GM12864 (cell line): ENCODE measurements at places on chromosomes 6 and 20.

GRCh38 chr6:38320843-38321242 lies 318.9 kb downstream of the BTBD9 start:
- peak; percentile 79 for DNase-seq

- DNase-seq, result no peak
Observed at GRCh38 chr6:13810688-13811446, 3.5 kb downstream of the MCUR1 start.

DNA sequence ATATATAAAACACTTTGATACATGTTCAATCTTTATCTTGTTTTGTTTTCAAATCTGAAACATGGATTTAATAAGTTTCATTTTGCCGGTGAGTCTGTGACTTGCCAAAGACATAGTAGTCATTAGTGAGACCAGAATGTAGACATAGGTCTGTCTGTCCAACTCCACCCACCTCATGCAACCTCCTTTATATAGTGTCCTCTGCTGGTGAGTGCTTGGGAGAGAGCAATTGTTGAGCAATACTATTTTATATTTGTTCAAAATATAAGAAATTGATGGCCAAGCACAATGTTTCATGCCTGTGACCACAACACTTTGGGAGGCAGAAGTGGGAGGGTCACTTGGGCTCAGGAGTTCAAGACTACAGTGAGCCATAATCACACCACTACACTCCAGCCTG lies 10.8 kb upstream of the LY86 start:
- no peak for DNase-seq

GRCh38 chr20:32918296-32918695 lies 59.6 kb downstream of the EFCAB8 start:
- no peak for DNase-seq

DNA sequence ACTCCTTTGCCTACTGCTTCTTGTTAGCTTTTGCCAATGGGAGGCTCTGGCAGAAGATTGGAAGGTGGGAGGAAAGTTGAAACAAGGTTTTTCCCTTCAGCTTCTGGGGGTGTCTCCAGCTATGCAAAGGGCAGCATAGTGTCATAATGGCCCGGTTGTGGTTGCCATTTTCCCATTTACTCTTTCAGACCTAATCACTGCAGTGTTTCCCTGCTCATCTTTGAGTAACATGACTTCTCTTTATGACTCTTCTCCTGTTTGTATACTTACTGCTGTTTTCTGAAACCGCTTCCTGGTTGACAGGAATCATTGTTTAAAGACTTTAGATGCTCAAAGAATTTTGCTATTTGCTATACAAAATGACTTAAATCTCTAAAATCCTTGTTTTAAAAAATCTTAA lies 19.9 kb downstream of the NRN1 start:
- no peak for DNase-seq

DNA sequence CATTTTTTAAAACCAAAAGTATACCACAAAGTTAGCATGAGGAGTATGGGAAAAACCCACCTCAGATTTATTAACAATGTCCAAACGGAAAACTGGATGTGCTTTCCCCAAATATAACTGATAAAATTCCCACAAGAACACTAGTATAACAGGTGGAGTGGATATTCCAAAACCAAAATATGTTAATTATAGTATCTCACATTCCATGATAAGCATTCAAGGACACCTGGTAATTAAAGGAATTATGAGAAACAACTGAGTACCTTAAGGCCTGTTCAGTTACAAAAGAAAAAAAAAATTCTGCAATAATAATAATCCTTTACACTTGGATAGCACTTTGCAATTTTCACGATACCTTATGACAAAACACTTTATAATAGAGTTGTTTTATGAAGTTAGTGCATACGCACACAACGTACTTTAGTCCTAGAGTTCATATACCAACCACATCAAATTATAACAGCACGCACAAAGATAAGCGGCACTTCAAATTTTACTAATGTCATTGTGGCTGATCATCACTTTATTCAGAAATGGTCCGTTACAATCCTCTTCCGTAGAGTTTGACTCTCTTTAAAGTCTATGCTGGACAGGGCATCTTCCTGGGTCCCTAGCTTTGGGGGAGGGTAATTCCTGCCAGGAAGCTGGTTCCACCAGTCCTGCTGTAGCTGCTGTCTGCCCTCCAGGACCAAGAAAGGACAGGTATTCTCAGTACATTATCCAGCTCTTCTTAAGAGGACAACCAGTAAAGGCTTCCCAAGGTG lies 1.7 kb downstream of the CDK19 start:
- no peak for DNase-seq

- DNase-seq, result no peak
Observed at GRCh38 chr6:79307321-79308036, 73.0 kb upstream of the HMGN3 start.

DNA sequence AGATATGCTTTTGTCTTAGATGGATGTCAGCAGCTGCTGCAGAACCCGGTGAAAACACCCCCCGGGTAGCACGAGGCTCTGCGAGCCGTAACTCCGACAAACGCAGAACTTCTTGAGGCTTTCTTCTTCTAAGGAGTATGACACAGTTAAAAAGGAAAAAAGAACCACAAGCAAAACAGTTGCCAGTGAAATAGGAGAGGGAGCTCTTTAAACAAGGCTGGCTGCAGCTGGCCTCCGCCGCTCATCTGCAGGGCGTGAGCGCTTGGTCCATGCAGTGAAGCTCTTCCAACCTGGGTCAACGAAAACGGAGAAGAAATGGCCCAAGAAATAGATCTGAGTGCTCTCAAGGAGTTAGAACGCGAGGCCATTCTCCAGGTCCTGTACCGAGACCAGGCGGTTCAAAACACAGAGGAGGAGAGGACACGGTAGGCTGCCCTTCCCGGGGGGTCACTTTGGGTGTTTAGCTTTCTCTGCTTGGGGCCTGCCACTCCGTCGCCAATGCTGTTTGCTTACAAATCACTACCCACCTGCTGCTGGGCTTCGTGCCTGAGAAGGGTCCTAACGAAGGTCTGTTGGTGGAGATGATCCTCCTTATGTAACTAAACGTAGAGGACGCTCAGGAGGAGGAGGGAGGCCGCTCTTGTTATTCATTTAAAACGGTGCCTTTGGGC lies 13.2 kb downstream of the SYTL3 start:
- DNase-seq, result no peak

DNA sequence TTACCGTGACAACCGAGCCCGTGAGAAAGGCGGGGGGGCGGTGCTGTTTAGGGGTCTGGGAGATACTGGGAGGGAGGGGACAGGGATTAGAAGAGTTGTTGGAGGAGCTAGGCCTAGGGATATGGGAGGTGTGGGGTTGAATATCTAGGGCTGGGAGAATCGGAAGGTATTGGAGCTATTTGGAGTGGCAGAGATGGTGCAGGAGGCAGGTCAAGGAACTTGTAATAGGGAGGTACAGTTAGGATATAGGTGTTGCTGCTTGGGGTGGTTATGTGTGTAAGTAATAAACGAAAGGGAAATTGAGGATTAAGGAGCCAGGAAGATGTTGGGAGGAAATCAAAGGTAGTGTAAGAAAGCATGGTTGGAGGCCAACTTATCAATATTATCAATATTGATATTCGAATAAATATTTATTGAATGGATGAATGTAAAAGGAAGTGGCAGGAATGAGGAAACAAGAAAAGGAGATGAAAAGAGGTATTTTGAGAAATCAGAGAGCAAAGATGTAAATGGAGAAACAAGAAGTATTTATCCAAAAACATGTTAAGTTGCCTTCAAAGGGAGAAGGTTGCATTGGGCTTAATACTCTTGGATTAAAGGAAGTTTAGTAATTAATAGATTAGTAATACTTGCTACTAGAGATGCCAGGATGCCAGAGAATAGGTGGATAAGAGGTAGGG lies 602 bp downstream of the PPP1R11 start:
- DNase-seq, result no peak

- no peak for DNase-seq
Observed at GRCh38 chr6:113558431-113558830, 298.7 kb upstream of the MARCKS start.

DNA sequence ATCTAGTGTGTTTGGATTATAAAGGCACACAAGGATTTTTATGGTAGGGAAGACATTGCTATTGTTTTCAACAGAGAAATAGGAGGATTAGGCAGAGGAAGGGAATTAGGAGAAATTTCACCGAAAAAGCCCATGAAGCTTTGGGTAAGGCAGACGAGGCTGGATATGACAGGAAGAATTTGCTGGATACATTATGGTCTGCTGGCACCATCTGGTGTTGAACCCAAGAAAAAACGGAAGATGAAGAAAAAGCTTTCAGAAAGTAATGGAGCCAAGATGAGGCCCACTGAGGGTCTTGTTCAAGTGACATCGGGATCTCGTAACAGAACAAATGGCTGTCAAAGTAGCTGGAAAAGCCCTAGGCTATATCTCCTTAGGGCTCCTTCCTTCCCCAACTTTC lies 56.5 kb downstream of the OR2J2 start:
- no peak for DNase-seq

GRCh38 chr6:20606831-20607230 lies 72.6 kb downstream of the CDKAL1 start:
- DNase-seq, result no peak

- DNase-seq, result no peak
Observed at GRCh38 chr20:10402938-10403608, 30.9 kb downstream of the MKKS start.
